A549 treated with GW870086 at 1 μM for 4 hours (cell line): ENCODE measurements at places on chromosomes 2 and 18. TPM values are rescaled to one million over a fixed set of nuclear protein-coding genes. Genes with fewer than 3 reads are reported as not detected.

Gene REG3A
- not detected in 5 replicates for total RNA-seq

Gene RHBDD1
- 7.9 to 10.5 TPM (median 8.2 TPM) in 5 replicates for total RNA-seq

Gene TXNDC9
- 41.5 to 56.2 TPM (median 43.3 TPM) in 5 replicates for total RNA-seq

Gene ATP6V1C2
- total RNA-seq: 0.13 to 0.31 TPM (median 0.28 TPM) in 5 replicates

Gene CHPF
- total RNA-seq: 19.1 to 31.8 TPM (median 29.2 TPM) in 5 replicates

Gene STK16
- total RNA-seq: 26.4 to 32.1 TPM (median 29.5 TPM) in 5 replicates

Gene SERPINB10
- not detected in 5 replicates for total RNA-seq
